ENCODE measurements at places on chromosomes 3 and 15. TPM values are rescaled to one million over a fixed set of nuclear protein-coding genes. Genes with fewer than 3 reads are reported as not detected.

GRCh38 chr3:122092460-122093165 is 37.5 kb downstream of the CD86 start:
- DNase-seq = no peak

GRCh38 chr3:23640471-23641146 is 165.1 kb upstream of the UBE2E1 start:
- DNase-seq = no peak

DNA sequence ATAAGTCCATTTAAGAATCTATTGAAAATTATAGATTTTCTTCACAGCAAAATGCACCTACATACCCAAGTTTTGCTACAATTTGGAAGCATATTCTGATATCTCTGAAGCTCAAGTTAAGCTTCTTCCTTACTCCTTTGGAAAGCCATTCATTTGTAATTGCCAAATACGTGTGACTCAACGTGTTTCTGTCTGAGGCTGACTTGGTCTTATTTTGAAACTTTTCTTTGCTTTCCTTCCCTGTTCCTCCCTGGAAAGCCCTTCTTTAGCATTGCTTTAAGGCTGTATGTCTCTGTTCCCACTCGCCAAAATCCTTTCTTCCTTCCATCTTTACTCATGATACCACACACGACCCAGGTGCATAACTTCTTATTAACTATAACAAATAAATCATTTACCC is 232.0 kb downstream of the ZBBX start:
- DNase-seq = no peak

GRCh38 chr3:46717447-46718231 is at the start of gene PRSS50:
TSS of gene PRSS50 (minus strand) at chr3:46717869. CDS start at chr3:46717824, 45 bp downstream.
- no peak for DNase-seq

GRCh38 chr3:77530870-77531269 is 491.0 kb downstream of the ROBO2 start:
- no peak for DNase-seq

- no peak for DNase-seq
Measured at GRCh38 chr3:33898901-33899300, 100.5 kb downstream of the PDCD6IP start.

DNA sequence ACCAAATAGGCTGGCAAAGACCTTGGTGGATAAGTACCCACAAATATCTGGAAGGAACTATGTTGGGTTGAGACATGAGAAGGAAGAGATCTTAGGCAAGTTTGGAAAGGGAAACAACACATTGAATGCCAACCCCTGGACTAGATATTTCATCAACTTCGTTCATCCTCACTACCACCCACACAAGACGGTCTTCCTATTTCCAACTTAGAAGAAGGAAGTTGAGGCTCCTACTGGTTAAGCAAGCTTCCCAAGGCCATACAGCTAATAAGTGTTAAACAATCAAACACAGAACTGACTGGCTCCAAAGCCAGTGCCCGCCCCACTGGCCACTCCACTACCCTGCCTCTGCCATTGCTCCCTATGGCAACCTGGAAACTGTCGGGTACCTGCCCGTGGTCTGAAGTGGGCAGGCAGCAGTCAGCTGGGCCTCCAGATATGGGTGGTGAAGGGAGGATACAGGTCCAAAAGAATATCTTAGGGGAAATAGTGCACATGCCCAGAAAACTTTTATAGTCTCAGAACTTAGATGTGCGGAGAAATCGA is 94.9 kb downstream of the LIPC start:
- no peak for DNase-seq

GRCh38 chr3:171522651-171523050 is 62.4 kb upstream of the TNIK start:
- no peak for DNase-seq

DNA sequence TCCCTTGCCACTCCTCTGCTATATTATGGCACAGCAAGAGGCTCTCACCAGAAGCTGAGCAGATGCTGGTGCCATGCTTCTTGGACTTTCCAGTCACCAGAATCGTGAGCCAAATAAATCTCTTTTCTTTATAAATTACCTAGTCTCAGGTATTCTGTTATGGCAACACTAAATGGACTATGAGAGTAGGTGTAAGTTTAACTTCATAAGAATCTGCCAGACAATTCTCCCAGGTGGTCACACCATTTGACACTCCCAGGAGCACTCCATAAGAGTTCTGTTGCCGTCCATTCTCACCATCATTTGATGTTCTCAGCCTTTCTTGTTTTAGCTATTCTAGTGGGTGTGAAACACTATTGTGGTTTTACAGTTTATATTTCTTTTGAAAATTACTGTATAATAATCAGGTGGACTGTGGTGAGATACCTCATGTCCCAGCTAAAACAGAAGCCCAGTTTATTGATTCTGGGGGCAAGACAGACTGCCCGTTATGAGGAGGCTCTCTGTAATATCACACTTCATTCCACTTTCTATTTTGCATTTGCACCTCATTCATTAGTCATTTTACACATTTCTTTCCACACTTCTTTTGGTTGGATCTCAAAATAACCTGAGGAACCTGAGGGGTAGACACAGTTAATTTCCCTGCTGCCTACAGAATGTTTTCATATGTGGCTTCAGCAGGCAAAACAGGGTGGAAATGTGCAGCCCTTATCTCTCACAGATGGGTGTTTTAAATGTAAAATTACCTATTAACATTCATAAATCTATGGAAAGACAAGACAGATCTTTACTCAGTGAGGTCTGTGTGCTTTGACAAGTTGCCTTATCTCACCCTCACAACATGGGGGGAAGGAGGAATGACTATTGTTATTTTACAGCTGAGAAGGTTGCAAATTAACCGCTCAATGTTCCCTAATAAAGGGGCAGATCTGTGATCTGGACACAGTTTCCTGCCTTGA is 42.1 kb downstream of the CDCP1 start:
- no peak for DNase-seq

- no peak for DNase-seq
Measured at GRCh38 chr3:24605511-24606028, 110.9 kb upstream of the THRB start.

GRCh38 chr3:23219552-23219951 is 16.4 kb downstream of the UBE2E2 start:
- DNase-seq = no peak

DNA sequence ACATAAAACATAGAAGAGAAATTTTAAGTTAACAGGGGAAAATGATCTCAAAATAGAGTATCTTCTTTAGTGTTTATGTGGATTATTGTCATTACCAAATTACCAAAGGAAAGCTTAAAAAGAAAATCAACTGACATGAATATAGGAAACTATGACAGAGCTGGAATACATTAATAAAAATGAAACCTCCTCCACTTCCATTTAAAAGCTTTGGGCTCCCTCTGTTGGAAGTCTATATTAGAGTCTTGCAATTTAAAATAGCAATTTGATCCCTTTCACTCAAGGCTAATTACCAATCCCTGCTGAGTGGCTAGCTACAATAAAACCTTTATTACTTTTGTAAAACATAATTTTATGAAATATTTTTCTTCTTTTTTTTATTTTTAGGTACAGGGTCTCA is 61.4 kb upstream of the IMPG2 start:
- peak; percentile 42 for DNase-seq

DNA sequence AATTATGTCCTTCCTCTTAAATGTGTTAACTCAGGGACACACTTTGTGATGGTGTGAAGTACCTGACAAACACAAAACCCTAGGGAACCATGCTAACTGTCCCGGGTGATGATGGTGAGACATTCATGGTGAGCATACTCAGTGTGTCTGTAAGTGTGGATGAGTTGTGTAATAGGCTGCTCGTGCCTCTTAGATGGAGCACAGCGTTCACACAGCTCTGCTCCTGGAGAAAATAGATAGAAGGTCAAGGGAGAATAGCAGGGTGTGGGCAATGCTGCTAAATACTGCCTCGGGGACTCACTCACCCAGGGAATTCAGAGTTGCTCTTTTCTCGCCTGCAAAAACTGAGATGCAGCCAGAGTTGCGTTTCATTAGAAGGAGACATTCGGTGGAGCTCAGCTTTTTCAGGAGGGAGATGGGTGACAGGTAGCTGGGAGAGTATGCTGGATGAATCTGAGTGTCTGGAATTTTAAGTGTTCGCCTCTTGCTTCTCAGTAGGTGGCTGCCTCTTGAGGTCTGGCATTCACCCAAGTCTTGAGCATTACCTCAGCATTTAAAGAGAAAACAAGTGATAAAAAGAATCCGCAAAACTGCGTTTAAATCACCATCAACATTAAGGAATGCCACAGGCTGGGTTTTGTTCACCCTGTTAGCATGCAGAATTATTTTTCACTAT is 813.2 kb downstream of the AGBL1 start:
- peak; percentile 55 for DNase-seq

- DNase-seq = no peak
Measured at GRCh38 chr3:133962849-133963248, 66.9 kb downstream of the SLCO2A1 start.

- DNase-seq = no peak
Measured at GRCh38 chr3:135944831-135945230, 20.7 kb upstream of the PPP2R3A start.

DNA sequence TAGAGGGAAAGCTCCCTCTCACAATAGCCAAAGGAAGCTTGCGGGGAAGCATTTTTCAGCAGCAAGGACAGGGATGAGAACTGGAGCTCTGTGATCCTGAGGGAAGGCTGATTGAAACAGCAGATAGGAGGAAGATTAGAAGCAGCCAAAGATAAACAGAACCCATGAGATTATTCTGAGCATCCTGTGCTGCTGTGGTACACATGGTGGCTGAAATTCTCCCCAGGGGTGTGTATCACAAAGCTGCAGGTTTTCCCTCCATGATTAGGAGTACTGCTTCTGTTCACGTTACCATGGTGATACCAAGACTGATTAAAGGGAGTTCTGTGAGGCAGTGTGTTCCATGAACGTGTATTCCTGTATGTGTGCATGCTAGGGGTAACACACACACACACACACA is 30.3 kb upstream of the PSMD6 start:
- peak; percentile 68 for DNase-seq

- peak; percentile 44 for DNase-seq
Measured at GRCh38 chr15:58521293-58521991, 89.7 kb downstream of the LIPC start.

DNA sequence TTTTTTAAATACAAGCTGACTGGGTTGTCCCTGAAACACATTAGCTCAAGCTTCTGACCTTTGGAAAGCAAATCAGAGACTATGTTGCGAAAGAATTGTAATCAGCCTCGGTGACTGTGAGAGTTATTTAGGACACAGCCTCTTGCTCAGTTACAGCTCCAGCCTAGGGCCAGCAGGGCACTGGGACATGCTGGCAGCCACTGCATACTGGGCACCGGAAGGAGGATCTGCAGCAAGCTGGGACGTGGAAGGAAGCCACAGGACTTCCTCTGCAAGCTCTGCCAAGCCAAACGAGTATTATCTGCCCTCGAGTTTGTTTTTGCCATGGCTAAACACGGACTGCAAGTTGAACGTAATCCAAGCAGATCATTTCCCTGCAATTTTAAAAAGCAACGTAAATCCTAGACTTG is 24.4 kb upstream of the COPG1 start:
- DNase-seq = peak; percentile 65

- no peak for DNase-seq
Measured at GRCh38 chr3:136750897-136751315, 1.3 kb downstream of the STAG1 start.

DNA sequence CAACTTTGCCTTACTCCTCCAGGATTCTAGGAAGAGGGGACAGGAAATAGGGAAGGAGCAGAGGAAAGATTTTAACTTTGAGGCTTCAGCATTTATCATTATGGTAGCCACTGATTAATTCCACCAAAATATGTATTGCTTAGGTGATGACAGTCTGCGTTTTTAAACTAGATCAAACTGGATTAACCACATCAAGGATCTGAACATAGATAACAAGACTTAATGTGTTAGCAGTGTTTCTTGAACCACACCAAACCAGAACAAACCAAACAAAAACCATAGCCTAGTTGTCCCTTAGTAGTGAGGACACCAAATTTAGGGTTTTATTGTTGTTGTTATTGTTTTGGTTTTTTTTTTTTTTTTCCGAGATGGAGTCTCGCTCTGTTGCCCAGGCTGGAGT is 113.5 kb upstream of the LMOD3 start:
- no peak for DNase-seq

DNA sequence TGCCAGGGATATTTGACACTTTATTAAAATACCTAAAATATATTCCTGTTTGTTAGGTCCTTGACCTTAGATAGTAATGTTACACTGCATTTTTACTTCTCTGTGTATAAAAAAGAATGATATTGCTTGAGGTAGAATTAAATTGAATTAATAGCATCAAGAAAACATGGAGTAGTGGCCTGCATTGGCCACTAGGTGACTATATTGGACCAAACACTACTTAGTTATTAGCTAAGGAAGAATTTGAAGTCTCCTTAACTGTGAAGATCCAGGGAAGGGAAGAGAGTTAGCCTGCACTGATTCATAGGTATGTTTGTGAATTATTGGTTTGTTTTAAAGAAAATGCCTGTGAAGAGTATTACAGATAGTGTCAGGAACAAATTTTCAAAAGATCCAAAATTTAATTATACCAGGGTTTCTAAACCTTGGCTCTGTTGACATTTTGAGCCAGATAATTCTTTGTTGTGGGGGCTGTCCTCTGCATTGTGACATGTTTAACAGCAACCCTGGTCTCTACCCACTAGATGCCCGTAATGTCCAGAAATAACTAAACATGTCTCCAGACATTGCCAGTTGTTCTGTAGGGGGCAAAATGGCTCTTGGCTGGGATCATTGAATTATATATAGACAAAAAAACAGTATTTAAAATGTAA is 103.6 kb upstream of the THSD4 start:
- no peak for DNase-seq

DNA sequence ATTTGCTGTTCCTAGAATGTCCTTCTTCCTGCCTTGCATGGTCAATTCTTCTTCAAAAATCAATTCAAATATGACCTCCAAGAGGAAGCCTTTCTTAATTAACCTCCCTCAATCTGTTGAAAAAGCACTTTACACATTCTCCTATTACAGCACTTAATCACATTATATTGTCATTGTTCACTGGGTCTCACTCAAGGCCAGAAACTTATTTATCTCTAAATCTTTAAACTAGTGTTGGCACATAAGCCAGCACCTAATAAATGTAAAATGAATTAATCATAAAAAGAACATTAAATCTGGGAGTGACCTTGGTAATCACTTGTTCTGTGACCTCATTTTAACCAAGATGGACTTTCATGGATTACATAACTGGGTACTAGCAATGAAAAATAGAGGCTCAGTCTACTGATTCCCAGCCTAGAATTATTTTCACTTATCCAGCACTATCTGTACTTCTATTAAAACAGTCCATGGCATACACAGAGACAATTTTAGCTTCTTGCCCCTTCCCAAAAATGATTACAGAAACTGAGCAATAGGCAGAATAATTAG is 22.1 kb downstream of the MSL2 start:
- DNase-seq = no peak

- no peak for DNase-seq
Measured at GRCh38 chr15:86201313-86202008, 121.8 kb downstream of the AGBL1 start.

- DNase-seq = no peak
Measured at GRCh38 chr3:31841515-31841914, 139.5 kb downstream of the OSBPL10 start.

The COL8A1 gene
- polyA plus RNA-seq = 3.4 TPM

The SYNPR gene
- 56.2 TPM for polyA plus RNA-seq

The ARL13B gene
- polyA plus RNA-seq = 10.5 TPM

The TNFAIP8L3 gene
- 7.1 TPM for polyA plus RNA-seq

The MESP2 gene
- polyA plus RNA-seq = 0.25 TPM

The OSBPL10 gene
- polyA plus RNA-seq = 6.5 TPM

The LAMB2 gene
- 221 TPM for polyA plus RNA-seq

The ZNF774 gene
- 13.4 TPM for polyA plus RNA-seq

The ZCWPW2 gene
- polyA plus RNA-seq = 2.0 TPM

Data from spinal cord (tissue), 10 donors.